Fibroblast of skin of right biceps (primary cell): ENCODE measurements at places on chromosomes 2 and 18.

- peak; percentile 3 for DNase-seq
These were observed 266.8 kb upstream of the CXCR4 start for GRCh38 chr2:136384531-136385303.

GRCh38 chr2:43218702-43219382, 7.6 kb downstream of the ZFP36L2 start:
- DNase-seq: no peak

GRCh38 chr2:225112362-225113126, 70.3 kb upstream of the DOCK10 start:
- DNase-seq: peak; percentile 49

DNA sequence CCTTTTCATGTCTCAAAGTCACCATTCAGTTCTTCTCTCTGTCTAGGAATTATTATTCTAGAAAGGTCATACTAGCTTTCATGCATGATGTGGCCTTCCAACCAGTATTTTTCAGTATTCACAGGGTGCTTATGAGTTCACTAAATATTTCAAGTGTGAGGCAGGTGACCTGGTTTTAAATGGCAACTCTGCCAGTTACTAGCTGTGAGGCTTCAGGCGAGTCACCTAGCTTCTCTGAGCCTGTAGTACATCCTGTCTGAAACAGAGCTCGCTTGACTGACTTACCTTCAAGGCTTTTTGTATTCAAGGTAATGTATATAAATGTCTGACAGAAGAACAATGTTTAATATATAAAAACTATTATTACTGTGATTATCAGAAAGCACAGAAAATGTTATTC, 19.4 kb upstream of the ACVR1 start:
- peak; percentile 64 for DNase-seq

DNA sequence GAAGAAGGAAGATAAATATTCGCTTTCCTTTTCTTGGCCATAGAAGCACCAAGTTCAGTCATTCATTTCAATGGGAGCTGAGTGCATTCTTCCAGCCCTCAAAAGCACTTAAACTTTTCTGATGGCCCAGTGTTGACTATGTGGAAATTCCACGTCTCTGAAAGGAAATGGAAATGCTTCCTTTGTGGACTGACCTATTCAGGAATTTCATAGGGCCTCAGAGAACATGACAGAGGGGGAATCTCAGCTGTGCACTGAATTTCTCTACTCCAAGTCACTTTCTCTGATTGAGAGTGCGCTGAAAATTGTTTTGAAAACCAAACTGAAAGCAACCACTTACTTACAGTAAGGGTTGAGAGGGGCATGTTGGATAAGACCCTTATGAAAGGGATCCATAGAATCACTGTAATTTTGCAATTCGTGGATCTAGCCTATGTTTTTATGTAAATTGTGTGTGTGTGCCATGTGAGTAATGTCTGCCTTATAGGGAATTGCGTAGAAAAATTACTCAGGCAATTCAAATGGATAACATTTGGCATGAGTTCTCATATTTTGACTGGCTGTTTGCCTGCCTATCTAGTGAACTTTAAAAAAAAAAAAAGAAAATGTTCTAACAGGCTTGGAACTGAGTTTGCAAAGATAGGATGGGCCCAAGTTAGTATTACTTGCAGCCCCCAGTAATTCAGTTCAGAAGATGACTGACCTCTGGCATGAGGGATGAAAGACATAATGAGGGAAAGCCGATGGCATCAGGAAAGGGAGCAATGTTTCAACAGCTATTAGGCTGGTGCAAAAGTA, 437.0 kb downstream of the PTPRM start:
- peak; percentile 73 for DNase-seq

GRCh38 chr2:24577481-24577880, 86.4 kb downstream of the NCOA1 start:
- no peak for DNase-seq

DNA sequence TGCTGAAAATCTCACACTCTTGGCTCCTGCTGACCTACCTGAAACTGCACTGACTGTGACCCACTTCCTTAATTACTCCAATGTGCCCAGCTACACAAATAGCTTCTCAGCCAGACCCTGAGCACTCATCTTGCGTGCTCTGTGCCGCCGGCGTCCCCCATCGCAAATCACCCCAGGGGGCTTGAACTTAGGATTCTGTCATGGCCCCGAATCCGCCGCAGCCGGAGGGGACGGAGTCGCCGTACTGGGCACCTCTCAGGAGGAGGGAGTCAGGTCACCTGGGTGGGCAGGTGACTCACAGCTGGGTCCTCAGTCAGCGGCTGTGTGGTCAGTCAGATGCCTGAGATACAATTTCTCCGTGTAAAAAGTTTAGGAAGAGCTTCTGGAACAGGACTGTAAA, 804.9 kb upstream of the SALL3 start:
- no peak for DNase-seq

GRCh38 chr2:30481323-30481800, 34.3 kb downstream of the LCLAT1 start:
- DNase-seq: peak; percentile 34

- peak; percentile 85 for DNase-seq
These were observed 48.3 kb downstream of the CABLES1 start for GRCh38 chr18:23183411-23184150.

GRCh38 chr2:43790147-43790546, 16.3 kb downstream of the DYNC2LI1 start:
- no peak for DNase-seq

- no peak for DNase-seq
These were observed 1314.6 kb upstream of the GYPC start for GRCh38 chr2:125341353-125341752.

GRCh38 chr2:46171411-46171953, 125.7 kb upstream of the EPAS1 start:
- peak; percentile 79 for DNase-seq

DNA sequence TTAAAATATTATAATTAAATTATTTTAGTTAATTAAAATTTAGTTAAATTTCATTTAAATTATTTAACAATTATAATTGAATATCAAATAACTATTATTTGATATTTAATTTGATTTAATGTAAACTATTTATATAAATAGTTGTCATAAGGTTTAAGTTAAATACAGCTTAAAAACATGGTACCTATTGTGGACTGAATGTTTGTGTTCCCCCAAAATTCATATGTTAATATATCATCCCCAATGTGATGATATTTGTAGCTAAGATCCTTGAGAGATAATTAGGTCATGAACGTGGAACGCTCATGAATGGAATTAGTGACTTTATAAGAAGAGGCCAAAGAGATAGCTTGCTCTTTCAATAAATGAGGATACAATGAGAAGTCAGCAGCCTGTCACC, 505.7 kb upstream of the LRATD1 start:
- DNase-seq: no peak

GRCh38 chr2:225270861-225271260, 128.6 kb upstream of the NYAP2 start:
- peak; percentile 66 for DNase-seq

GRCh38 chr2:134574611-134575330, 144.0 kb downstream of the TMEM163 start:
- no peak for DNase-seq

- DNase-seq: no peak
These were observed 537.4 kb downstream of the CPS1 start for GRCh38 chr2:211093743-211094303.

DNA sequence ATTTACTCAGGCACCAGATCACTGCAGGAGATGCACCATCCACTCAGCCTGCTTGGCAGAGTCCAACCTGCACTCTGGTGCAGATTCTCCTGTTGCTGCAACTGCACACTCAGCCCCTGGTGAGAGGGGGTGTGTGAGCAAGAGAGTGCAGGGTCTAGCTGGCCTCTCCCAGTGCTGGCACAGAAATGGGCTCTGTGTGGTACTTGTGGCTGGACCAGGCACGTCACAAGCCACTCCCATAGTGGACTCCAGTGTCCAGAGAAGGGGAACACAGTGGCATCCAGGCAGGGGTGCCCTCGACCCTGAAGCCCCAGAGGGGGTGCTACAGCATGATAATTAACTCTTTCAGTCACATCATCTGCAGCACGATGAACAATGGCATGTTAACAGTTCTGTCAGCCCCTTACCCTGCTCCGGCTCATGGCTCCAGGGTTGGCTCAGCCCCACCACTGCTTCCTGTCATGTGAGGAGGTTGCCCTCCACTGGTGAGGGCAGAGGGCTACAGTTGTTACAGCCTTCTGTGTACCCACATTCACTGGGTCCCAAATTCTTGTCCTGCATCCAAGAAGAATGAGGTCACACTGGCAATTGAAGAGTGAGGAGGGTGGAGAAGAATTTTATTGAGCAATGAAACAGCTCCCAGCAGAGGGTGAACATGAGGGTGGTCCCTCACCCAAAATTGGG, 135.7 kb downstream of the EVA1A start:
- DNase-seq: peak; percentile 45

GRCh38 chr18:55501579-55501978, 86.4 kb downstream of the TCF4 start:
- DNase-seq: no peak
